ENCODE measurements at places on chromosomes 2 and 18.

DNA sequence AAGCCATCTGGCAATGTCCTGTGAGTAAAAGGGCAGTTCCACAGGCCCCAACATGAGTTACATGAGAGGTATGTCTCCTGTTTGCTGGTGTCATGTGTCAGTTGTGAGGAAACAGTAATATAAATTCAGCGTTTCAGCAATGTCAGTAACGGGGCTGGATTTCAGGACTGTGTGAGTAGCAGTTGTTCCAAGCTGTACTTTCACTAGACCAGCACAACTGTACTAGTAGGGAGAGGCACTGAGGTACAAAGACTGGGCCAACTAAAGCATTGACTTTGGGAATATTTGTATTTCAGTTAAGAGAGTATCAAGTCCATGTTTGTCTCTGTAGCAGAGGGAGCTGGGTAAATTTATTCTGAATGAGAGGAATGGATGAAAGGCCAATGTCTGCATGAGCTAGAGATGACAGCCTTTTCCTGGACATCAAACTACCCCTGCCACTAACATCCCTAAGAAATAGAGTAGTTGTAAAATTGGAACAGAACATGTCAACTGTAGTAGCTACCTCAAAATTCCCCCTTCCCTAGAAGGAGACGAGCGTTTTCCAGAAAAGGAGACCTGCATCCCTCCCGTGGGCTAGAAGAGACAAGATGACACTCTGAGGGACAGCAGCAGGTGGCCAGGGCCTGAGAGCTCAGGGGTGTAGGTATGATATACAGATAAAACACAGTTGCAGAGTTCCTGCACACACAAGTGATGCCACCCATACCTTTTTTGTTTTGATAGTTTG is 24.4 kb downstream of the EIF4E2 start:
- no peak for DNase-seq

DNA sequence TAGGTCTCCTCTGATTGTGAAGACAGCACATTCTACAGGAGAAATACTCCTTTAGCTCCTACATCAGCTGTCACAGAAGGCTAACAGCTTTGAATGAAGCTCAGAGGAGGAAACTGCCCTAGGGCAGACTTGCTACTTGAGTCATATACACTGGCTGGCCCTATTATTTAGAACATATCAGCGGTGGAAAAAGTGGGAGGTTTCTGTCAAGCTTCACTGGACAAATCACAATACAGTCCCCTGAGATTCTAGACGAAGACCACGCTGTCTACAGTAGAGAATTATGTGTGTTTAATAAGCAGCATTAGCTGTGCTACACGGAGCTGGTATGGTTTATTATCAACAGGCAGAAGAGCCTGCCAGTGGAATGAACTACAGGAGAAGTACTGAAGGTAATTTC is 230.9 kb upstream of the FSIP2 start:
- DNase-seq, result no peak

GRCh38 chr2:11409572-11409959 is 56.4 kb downstream of the E2F6 start:
- no peak for DNase-seq

DNA sequence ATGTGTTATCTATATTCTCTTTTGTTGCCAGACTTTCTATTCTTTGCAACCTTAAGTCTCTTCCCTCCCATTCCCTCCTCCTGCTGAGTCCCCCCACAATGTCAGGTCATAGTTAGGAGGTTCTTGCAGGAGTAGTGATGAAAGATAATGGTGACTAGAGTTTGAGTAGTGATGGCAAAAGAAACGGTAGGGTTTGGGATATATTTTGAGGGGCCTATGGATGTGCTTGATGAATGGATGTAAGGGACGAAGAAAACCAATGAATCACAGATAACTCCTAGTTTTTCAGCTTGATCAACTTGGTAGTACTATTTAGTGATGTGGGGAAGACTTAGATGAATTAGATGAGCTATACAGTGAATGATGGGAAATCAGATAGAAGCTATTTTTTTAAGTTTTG is 21.0 kb downstream of the EML4 start:
- no peak for DNase-seq

DNA sequence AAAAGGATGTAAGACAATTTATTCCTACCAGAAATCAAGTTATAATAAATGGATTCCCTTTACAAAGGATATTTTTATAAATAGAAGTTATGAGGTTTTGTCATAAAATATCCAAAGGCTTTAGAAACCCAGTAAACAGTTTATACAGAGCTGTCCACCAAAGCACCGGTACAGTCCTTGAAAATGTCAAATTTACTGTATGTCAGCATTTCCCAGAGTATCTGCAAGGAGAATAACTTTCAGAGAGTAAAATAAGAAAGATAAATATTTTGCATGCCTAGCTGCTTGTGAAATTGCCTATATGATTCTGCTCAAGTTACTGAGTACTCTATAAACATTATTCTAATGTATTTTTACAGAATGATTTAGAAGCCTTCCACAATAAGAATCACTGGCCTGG is 923.3 kb upstream of the DDX18 start:
- DNase-seq, result no peak

DNA sequence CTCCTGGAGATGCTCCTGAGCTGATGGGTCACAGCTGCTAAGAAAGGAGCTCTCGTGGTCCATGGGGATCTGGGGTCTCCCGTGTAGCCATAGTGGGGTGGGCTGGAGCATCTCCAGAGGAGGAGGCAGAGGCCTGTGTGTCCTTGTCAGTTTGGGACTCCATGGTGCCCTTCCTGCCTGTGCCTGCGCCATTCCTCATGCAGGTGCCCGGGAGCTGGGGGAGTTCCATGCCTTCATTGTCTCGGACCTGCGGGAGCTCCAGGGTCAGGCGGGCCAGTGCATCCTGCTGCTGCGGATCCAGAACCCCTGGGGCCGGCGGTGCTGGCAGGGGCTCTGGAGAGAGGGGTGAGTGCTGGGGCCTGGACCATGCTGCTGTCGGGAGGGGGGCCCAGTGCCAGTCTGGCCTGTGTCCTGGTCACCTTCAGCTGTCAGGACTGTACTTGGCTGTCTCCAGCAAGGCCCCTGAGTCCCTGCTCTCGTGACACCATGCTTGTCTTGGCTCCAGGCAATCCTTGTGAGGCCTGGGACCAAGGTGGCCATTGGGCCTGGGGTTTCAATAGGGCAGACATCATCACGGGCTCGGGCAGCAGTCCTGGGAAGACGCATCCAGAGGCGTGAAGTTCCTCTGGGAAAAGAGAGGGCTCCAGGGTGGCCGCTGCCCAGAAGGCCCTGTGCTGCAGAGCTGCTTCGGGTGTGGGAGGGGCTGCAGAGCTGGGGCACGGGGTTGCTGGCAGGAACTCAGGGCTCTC is 7.3 kb downstream of the CAPN10 start:
- DNase-seq, result no peak

DNA sequence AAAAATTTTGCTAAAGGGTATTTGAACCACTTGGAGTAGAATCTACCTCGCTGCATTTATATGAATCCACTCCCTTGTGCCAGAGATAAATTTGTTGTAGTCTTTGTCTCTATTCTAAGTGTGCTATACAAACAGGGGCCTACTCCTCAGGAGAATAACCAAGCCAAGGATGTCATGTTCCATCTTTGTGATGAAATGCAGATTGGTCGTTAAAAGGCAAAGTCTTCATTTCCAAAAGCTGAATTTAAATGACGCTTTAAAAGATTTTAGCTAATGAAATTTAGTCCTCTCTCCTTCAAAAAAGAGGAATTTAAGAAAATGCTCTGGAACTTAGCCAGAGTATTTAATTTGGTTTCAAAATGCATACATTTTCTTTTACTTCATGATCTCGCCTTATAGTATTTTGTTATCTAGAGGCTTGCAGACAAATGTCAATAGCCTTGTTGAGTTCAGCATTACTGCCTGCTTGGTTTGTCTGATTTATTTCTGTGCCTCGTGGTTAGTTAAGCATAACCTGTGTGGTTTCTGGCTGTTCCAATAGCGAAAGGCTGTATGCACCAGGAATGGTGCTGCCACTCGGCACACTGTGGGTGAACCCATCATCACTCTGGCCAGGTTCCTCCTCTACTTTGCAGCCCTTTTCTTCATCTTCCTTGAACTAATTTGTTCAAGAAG is 417.6 kb downstream of the ZNF521 start:
- no peak for DNase-seq
